ENCODE measurements at places on chromosomes 4 and X.

DNA sequence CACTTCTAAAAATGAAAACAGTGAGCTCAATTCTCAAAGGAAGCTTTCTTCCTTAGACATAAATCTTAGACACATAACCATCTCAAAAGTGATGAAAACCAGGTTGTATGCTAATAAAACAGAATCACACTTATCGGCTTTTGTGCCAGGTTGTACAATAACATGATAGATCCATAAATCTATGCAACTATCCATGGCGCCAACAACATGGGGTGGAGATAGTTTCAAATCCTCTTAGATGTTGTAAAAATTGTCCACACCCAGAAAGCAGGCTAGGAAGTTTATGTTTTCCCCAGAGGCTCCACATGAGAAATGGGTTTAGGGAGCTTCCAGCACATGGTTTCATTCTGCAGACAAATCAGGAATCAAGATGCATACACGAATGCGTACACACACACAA lies 165.3 kb upstream of the MAP3K15 start:
- no peak for DNase-seq

DNA sequence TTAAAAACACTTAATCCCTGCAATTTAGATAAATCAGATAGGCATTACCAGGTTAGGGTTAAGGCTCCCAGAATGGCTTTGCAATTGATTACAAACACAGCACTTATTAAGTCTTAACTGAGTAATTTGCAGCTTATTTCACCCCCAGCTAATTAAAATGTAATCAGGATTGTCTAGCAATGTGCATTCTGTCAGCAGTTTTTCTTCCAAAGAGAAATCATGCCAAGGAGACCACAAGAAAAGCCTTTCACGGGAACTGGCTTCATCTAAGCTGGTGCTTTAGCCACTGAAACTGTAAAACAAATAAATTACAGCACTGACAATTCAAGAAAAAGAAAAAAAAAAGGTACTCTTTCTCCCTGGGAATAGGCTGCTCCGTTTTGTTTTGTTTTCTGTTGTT lies 2.1 kb downstream of the ANOS1 start:
- DNase-seq = no peak

DNA sequence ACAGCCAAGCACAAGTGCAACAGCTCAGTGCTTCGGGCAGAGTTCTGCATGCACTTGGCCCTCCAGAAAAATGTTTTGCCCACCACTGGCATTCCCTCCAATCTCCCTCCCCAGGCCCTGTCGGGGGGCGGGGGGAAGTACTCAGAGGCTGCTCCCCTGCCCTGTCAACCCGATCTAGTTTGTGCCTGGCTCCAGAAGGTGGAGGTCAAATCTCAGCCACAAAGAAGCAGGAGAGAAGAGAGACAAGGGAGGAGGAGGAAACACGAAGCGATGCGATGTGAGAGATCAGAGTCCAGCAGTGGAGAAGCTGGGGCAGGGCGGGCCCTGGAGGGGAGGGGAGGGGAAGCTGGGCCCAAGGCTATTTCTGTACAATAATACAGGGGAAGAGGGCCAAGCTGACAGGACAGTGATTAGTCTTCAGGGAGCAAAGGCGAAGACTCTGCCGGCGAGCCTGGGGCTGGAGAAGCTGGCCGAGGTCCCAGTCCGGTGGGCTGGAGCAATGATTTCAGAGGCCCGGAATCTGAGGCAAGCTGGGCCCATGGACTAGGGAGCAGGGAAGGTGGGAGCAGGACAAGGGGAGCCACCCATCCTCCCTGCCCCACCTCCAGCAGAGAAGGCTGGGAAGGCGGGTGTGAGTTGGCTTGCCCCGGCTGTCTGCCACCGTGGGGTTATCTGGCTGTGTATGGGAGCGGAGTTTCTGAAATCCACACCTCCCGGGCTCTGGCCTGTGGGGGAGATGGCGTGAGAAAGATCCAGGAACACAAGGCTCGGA lies 167.1 kb downstream of the EFNB1 start:
- DNase-seq = no peak

DNA sequence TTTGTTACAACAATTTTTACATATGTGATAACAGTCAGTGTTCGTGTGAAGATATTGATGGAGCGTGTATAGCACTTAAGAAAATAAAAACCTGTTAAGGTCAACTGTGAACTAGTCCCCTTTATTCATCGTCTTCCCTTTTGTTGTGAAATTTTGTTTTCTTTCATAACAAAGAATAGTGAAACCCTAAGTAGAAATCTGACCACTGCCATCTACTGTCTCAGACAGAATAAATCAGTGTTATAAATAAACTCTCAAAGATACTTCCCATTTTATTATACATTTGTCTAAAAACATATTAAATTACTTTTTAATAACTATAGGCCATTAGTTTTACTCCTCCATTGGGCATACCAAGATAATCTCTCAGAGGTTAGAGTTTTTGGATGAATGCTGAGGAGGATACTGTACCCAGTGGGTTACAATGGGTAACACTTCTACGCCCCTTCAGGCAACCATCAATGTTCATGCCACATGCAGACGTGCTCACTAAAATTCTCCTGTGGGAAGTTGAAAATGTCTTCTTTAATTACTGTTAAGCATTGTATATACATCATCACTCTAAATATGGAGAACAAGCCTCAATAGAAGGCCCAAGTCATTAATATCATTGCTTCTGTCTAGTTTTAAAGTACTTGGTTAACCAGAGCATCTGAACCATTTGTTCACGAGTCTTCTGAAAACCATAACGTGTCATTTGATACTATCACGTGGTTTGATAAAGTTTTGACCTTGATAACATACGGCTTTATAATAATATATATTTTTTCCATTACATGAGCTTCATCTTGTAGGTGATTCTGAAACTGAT lies 171.2 kb downstream of the TMA16 start:
- DNase-seq = no peak

GRCh38 chr4:2255501-2256155 lies 6.3 kb downstream of the MXD4 start:
- no peak for DNase-seq

- no peak for DNase-seq
Observed at GRCh38 chr4:5460106-5460801, 248.1 kb downstream of the EVC2 start.

- no peak for DNase-seq
Observed at GRCh38 chrX:723781-724180, 93.2 kb downstream of the SHOX start.

DNA sequence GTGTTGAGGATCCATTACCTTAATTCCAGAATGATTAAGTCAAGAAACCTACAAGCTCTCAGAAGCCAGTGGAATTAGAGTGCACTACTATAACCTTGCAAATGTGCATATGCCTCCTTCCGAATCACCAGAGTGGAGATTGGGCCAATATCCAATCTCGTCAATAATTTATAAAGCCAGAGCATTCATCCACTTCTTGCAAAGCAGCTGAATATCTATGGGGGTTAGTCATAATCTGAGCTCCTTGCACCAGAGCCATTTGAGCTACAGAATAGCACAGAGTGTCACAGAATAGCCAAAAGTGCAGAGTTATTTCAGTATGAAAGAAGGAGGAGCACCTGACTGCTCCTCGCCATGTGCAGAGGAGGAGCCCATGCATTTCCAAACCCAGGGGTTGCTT lies 69.2 kb upstream of the MTM1 start:
- no peak for DNase-seq

- DNase-seq = peak; percentile 44
Observed at GRCh38 chr4:168509786-168510185, 12.9 kb downstream of the PALLD start.
